ENCODE measurements at places on chromosomes 4 and X.

- DNase-seq = no peak
These were observed 22.8 kb upstream of the KIAA1210 start for GRCh38 chrX:119150163-119151050.

DNA sequence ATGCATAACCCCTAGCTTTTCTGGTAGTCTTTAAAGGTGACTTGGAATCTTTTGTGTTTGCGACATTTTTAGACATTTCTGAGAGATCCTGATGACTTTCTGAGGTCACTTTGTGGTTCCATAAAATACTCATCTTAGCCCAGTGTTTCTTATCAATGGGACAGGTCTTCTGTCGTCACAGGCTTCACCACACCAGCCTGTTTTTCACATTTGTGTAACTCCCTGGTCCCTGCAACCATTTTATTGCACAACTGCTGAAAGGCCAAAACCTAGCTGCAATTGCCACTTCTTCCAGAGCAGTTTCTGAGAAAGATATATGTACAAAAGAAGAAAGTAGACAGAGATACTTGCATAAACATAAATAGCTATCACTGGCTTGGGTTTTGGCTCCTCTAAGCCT is 120.9 kb downstream of the IL15 start:
- DNase-seq = no peak

DNA sequence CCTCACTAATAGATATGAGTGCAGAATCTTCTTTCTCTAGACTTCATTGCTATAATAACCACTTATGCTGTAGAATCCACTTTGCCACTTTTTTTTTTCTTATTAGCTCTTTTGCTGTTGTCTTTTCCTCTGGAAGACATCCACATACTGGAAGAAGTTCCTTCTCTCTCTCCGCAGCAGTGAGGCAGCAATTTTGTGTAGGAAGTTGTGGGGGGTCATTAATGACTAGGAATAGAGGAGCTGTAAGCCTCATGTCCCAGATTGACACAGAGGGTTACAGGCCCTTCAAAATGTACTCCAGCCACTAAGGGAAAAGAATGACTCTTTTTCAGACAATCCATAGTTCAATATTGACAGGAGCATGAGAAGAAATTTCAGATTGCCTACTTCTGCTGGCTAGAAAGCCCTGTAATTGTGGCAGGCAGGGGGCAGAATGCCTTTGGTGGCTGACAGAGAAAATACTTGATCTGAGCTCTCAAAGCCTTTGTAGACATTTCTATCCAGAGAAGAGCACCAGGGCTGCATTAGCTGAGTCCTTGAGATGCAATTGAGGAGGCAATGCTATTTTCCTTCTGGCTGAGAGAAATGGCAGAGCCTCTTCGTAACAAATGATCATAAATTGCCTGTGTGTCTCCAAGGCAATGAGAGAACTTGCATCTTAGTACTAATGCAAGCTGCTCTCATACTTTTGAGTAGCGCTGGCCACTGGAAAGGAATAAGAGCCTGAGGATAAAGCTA is 856.2 kb downstream of the STIM2 start:
- no peak for DNase-seq

- no peak for DNase-seq
These were observed 81.8 kb upstream of the NAP1L5 start for GRCh38 chr4:88779431-88779830.

DNA sequence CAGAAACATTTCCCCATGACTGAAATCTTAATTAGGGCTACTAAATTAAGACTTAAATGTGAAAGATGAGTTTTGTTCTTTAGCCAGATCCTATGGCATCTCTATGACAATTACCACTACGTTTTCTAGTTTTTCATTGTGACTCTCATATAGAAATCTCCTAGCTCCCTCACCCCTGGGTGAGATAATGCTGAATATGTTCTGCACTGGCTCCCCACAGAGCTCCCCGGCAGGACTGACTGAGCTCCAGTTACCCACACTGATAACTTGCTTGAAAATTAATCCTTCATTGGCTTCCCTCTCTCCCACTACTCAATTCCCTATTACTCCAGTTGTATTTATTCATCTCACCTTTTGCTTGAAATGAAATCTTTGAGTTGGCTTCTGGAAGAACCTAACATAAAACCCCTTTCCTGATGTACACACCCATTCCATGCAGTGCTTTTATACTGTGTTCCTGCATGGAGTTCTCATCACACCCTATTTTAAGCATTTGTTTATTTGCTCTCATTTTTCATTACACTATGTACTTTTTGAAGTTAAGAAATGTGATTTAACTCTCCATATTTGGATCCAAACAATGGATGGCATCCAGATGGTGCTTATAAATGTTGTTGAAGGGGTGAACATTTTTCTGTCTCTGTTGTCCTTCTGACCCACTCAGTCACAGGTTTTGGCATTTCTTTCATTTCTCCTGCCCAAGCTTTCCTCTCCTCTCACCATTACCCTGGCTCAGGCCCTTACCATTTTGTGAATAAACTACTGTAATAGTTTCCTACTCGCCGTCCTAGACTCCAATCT is 623.4 kb downstream of the SPRY1 start:
- DNase-seq = no peak

DNA sequence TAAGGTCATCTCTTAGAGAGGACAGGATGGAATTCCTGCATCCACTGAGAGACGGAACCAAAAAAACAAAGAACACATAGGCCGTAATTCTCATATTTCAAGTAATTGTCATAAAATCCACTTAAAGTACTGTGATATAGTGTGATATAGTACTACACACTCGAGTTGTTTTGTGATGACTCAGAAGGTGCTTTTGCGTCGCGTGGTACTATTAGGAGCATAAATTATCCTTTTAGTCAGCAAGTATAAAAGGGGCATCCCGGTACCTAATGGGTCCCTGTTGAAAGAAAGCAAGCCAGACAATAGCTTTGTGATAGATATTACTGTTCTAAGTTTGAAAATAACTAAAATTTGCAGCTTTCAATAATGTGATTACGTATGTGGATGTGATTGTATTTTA is 55.3 kb downstream of the GPR143 start:
- no peak for DNase-seq

GRCh38 chr4:168846414-168846813 is 163.6 kb downstream of the CBR4 start:
- DNase-seq = no peak

DNA sequence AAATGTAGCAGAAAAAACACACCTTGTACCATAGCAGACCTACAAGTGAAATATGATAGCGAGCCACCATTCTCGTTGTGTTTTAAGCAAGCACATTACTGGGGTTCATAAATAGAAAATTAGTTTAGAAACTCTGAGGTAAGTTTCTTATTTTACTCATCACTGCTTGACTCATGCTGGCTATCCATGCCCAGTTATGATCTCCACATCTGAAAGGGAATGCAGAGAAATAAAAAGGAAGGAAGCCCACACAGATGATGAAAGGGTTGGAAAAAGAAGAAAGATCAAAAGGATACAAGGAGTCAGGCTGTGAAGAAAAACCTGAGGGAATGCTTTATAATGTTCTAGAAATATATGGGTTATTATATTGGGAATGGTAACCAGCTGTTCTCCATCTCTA is 54.5 kb downstream of the CAMK2D start:
- DNase-seq = no peak

GRCh38 chr4:181949704-181950312 is 293.4 kb upstream of the TENM3 start:
- no peak for DNase-seq

- DNase-seq = no peak
These were observed 609.8 kb upstream of the GALNTL6 start for GRCh38 chr4:171203425-171203824.

DNA sequence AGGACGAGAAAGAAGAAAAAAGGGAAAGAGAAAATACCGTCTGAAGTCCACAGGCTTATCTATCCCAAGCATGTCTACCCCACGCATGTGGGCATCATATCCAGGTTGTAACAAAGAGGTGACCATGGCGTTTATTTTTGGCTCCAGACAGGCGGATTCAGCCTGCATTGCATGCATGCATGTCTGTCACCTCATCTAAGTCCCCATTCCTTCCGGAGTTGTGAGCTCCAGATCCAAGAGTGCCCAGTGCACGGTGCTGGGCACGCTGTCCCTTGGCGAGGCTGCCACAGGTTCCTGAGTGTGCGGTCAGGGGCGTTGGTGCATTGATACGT is 905 bp upstream of the GALNTL6 start:
- no peak for DNase-seq

GRCh38 chr4:106303548-106304281 is 12.3 kb downstream of the TBCK start:
- DNase-seq = no peak

- no peak for DNase-seq
These were observed 620.2 kb upstream of the INTU start for GRCh38 chr4:127012549-127012948.

DNA sequence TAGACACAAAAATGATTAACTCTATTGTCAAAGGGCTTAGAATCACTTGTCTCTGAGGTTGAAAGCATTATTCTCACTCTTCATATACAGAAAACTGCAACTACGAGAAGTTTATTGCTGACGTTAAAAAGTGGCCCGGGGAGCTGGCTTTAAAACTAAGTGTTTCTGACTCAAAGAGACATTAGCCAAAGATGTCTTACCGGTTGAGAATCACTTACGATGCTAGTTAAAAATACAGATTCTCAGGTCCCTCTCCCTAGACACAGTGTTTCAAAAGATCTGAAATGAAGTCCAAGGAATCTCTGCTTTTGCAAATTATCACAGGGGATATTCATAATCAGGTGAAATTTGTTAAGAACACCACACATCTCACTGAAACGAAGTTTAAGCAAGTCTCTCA is 1.2 kb downstream of the GNPDA2 start:
- DNase-seq = no peak

DNA sequence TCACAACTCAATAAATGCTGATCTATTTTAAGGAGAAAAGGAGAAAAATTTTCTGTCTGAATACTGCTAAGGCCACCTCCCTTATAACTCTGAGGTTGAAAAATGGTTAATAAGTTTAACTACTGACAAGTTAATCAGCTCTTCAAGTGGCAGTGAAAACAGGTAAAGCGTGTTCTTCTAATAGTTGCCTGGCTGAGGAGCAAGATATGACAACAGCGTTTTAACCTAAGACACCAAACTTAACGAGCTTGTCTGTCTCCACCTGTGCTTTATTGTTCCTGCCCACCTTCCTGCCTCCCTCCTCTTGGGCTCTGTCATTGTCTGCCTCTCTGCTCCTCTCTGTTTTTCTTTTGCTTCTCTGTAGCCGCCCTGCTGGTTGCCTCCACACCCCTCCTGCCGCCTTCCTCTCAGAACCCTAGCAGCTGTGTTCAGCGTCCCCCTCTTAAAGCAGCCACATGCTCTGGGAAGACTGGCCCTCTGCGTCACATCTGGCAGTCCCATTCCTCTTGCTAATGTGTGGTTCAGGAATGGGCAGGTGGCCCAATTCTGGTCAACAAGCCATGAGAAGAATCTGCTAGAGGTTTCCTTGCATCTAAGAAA is 4.3 kb upstream of the TSPAN5 start:
- DNase-seq = no peak

Measured in GM12892 (cell line).